ENCODE measurements at places on chromosomes 6 and 20.
A peak's percentile ranks its signal among the peaks of the same experiment; 100 is the strongest.

DNA sequence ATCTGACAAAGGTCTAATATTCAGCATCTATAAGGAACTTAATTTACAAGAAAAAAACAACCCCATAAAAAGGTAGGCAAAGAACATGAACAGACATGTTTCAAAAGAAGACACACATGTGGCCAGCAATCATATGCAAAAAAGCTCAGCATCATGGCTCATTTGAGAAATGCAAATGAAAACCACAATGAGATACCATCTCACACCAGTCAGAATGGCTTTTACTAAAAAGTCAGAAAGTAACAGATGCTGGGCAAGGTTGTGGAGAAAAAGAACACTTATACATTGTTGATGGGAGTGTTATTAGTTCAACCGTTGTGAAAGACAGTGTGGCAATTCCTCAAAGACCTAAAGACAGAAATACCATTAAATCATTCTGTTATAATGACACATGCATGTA lies 289.9 kb upstream of the MMS22L start:
- no peak for DNase-seq

GRCh38 chr6:22152841-22153240 lies 144.0 kb downstream of the PRL start:
- DNase-seq: no peak

DNA sequence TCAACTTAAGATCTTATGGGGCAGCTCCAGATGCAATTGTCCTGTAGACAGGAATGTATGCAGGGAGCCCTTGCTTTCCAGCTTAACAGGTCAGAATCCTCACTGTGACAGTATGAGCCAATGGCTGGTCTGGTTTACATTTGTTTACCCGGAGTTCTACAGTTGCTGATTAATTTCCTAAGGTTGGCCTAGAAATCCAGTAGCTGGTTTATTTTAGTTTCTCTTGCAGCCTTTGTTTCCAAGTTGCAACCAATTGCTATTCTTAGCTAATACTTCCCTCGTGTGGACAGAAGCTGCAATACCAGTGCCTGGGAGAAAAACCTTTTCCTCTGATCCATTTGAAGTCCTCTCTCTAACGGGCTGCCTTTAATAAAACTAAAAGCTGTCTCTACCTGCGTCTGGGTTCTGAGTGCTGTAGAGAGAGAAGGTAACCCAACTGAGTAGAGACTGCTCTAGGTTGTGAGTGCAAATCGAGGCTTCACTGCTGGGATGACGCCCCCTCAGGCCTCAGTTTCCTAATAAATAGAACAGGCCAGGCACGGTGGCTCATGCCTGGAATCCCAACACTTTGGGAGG lies 45.9 kb downstream of the ZNF217 start:
- no peak for DNase-seq

- DNase-seq: no peak
These were observed 231.2 kb upstream of the ZFP64 start for GRCh38 chr20:52422574-52423336.

GRCh38 chr6:139308286-139308916 lies 16.6 kb upstream of the TXLNB start:
- no peak for DNase-seq

DNA sequence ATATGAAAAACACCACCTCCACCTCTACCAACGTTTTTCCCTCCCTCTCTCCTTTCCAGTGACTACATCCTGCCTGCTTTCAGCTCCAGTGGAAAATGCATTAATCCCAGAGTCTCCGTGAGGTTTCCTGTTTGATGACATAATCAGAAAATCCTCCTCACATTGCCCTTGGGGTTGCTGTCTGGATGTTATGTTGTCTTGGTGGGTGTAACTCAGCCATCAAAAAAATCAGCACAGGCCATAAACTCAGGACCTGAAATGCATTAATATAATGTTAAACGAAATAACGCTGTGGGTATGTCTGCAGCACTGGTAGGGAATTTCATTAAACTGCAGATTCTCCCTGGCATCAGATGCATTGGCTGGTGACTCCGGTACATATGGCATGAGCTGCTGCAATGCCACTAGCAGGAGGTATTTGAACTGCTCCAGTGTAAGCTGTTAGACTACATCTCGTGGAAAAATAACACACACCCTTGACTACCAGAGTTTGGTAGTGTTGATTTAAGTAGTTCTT lies 297.8 kb downstream of the PRL start:
- no peak for DNase-seq

DNA sequence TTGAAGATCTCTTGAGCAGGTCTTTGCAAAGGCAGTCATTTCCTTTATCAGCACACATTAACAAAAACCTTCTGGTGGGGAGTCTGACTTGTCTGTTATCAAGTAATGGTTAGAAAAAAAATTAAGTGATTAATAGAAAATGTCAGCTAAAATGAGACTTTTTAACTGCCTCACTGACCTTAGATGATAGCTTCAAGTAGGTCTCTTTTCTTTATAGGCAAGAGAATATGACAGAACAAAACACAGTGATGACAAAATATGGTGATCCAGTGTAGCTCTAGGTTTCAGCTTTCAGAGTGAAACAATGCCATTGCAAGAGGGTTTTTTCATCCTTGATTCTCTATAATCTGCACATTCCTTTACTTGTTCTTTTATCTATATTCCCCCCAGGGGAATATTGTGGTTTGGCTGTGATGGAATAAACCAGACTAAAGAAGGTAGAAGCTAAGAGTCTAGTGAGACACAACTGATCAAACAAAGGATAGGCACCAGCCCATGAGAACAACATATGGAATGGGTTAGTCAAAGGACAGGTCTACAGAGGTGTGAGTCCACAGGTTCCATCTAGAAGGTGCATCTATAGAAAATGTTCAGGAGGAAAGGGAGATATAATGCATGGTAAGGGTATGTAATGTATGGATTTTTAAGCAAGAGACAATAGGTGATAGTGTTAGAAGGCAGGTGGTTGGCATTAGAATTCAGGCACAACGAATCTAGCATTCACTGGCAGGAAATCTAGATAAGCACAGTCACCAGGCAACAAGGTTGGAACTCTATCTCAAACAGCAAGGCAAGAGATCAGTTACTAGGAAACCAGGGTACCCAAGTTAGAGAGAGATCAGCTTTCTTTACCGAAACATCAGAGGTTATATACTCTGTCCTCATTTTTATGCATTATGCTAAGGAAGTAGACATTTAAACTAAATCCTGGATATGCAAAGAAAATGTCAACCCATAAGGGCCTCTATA lies 228.9 kb upstream of the SMLR1 start:
- DNase-seq: no peak

GRCh38 chr6:121660277-121660676 lies 224.8 kb downstream of the GJA1 start:
- no peak for DNase-seq

GRCh38 chr6:32107406-32107805 lies 1.7 kb downstream of the TNXB start:
- DNase-seq: no peak

- no peak for DNase-seq
These were observed 158.1 kb downstream of the SOX4 start for GRCh38 chr6:21751608-21752007.

DNA sequence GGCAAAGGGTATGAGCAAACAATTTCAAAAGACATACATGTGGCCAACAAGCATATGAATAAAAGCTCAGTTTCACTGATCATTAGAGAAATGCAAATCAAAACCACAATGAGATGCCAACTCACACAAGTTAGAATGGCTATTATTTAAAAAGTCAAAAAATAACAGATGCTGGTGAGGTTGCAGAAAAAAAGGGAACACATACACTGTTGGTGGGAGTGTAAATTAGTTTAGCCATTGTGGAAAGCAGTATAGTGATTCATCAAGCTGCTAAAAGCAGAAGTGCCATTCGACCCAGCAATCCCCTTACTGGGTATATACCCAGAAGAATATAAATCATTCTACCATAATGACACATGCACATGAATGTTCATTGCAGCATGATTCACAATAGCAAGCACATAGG lies 6.7 kb upstream of the KHDC1L start:
- DNase-seq: no peak

DNA sequence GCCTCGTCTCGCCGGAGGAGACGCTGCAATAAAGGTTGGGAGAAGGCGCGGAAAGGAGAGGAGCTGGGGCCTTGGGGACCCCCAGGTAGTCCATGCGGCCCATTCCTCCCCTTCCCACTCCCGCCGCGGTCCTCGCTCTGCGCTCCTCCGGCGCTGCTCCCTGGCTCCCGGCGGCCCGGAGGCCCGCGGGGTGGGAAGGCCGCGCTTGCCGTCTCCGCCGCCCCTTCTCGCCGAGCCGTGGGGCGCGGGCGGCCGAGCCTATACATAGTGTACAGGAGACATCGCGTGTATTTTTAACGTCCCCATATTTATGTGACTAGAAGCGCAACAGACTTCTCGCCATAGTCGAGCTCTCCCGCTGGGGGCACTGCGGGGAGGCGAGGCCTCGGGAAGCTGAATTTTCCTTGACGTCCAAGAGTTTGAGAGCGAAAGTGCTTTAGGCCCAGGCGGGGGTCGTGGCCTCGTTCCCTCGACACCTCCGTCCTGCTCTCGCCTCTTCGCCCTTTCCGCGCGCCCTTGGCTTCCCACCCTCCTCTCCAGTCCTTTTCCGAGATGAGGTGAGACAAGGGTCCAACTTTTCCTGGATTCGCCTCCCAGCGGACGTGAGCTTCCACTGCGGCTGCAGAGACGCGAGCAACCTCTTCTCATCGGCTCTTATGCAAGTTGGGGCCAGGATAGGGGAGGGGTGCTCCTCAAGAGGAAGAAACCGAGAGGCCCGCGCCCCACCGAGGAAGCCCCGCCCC lies 29.0 kb downstream of the SLC12A5 start:
- peak; percentile 63 for DNase-seq

DNA sequence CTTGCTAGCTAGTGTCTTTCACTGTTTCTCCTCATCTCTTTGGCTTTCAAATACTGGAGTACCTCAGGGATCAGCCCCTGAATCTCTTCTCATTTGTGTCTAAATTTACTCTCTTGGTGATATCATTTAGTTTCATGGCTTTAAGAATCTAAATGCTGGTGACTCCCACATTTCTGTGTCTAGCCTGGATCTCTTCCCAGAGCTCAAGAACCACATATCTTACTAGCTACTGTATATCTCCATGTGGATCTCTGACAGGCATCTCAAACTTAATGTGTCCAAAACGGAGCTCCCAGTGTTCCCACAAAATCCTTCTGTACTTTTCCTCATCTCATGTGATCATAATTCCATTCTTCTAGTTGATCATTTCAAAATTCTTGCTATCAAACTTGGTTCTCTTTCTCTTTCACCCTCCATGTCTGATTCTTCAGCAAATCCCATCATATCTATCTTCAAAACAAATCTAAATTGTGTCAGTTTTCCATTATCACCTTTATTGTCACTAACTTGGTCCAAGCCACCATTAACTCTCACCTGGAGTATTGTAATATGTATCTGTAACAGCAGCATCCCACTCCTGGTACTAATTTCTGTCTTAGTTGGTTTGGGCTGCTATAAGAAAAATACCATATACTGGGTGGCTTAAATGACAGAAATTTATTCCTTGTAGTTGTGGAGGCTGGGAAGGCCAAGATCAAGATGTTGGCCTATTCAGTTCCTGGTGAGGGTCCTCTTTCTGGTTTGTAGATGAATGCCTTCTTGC lies 45.9 kb downstream of the CCDC170 start:
- no peak for DNase-seq

DNA sequence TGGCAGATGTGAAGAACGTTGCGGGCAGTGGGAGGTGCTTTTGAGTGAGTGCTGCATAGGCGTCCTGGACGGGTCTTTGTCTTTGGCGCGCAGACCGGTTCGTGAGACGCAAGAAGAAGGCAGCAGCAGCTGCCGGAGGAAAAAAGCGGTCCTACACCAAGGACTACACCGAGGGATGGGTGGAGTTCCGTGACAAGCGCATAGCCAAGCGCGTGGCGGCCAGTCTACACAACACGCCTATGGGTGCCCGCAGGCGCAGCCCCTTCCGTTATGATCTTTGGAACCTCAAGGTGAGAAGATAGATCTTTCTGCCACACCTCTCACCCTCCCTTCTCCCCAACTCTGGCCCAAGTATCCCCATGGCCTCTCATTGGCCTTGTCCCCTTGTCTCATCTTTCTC lies 1.1 kb downstream of the ABT1 start:
- DNase-seq: no peak

DNA sequence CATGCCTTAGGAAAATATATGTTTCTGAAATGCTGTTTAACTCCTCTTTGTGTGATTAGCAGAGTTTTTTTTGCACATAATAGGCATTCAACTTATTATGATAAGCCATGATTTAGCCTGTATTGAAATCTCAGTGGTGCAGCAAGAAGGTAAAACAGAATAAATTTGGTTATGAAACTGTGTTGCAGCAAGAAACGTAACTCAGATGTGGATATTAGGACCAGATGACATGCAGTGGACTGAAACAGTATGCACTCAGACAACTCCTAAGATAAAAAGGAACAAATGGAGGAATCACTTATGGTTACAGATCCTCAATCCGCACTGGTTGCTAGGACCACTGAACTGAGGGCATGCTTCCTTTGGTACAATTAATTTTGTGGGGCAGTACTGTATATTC lies 254.2 kb upstream of the HSF2 start:
- no peak for DNase-seq

DNA sequence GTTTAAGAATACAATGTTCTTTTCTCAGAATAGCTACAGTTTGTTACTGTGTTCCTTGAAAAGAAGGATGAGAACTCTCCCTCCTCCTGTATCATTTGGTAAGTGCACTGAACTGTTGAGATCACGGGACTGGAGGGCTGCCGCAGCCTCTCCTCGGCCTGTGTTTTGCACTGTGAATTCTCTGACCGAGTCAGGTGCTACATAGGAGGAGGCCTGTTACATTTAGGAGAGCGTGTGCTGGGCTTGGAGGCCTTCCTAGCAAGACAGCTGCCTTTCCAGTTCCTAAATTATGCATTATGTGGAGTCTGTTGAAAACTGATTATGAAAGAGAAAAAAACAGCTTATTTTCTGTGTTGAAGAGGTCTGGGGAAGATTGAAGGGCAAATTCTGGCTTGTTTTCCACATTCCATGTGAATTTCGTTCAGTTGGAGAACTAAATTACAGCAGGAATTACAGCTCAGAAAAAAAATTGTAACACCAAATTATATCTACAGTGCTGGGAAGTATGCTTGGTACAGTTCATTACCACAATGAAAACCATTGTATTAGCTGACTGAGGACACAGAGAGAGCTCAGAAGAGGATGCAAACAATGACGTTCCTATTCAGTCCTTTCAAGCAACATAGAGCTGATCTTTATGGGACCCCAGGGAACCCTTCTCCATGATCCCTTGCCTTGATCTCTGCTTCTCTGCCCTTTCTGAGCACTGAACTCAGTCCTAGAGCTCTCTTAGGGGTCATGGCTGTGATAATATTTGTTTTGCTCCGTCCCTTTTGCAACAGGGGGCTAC lies 2.8 kb downstream of the TMC2 start:
- no peak for DNase-seq
